ENCODE measurements at places on chromosomes 12 and 14. TPM values are rescaled to one million over a fixed set of nuclear protein-coding genes. Genes with fewer than 3 reads are reported as not detected.

PLA2G1B gene
- polyA plus RNA-seq = 0.41 TPM

MYH7 gene
- 0.62 TPM for polyA plus RNA-seq

HPD gene
- 5.0 TPM for polyA plus RNA-seq

P2RX2 gene
- polyA plus RNA-seq = 1.8 TPM

POLE2 gene
- 12.9 TPM for polyA plus RNA-seq

VWF gene
- 10.6 TPM for polyA plus RNA-seq

SLC38A4 gene
- 28.3 TPM for polyA plus RNA-seq

AMDHD1 gene
- 1.7 TPM for polyA plus RNA-seq

AKAP5 gene
- 7.0 TPM for polyA plus RNA-seq

SFSWAP gene
- polyA plus RNA-seq = 44.7 TPM

SIX6 gene
- not detected for polyA plus RNA-seq

NXPH4 gene
- 3.9 TPM for polyA plus RNA-seq

TMEM229B gene
- 2.9 TPM for polyA plus RNA-seq

MARS1 gene
- 133 TPM for polyA plus RNA-seq

GDF3 gene
- polyA plus RNA-seq = not detected

GPR68 gene
- polyA plus RNA-seq = 3.8 TPM

TMEM63C gene
- 2.4 TPM for polyA plus RNA-seq

CFAP54 gene
- polyA plus RNA-seq = 2.7 TPM

TAPBPL gene
- 17.8 TPM for polyA plus RNA-seq

L3HYPDH gene
- 57.7 TPM for polyA plus RNA-seq

RPGRIP1 gene
- 0.90 TPM for polyA plus RNA-seq

ZDHHC22 gene
- polyA plus RNA-seq = 0.58 TPM

RHOJ gene
- 21.0 TPM for polyA plus RNA-seq

MYH6 gene
- 0.17 TPM for polyA plus RNA-seq
